NCI-H187 treated with DMSO at 0.1 percent for 48 hours (cell line): ENCODE measurements at places on chromosomes 2 and 18.

- DNase-seq, result no peak
Observed at GRCh38 chr18:74817576-74817975, 219.9 kb downstream of the ZNF407 start.

DNA sequence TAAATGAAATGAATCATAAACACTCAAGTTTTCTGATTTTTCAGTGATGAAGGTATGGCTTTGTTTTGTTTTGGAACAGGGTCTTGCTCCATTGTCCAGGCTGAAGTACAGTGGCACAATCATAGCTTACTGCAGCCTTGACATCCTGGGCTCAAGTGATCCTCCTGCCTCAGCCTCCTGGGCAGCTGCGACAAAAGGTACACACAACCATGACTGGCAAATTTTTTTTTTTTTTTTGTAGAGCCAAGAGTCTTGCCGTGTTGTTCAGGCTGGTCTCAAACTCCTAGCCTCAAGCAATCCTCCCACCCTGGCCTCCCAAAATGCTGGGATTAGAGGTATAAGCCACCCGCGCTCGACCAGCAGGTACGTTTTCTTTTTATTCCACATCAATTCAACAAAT is 22.5 kb upstream of the LRP2 start:
- no peak for DNase-seq

GRCh38 chr2:96503637-96504243 is 1.4 kb downstream of the NEURL3 start:
- DNase-seq, result no peak

DNA sequence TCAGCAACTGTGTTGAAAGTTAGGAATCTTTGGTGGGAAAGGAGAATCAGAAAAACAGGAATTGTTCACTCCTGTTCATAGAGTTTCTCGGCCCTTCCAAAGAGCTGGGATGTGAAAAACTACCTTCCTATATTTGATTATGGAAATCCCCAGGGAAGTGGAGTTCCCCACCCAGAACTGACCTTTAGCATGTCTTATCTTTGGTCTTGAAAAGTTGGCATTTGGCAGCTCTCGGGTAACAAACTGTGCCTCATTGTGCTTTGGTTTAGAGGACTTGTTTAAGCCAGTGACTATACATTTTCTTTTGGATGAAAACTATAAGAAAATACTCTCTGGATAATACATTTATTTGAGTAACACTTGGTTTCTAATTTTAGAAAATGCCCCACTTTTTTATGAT is 51.3 kb upstream of the CERS6 start:
- no peak for DNase-seq

DNA sequence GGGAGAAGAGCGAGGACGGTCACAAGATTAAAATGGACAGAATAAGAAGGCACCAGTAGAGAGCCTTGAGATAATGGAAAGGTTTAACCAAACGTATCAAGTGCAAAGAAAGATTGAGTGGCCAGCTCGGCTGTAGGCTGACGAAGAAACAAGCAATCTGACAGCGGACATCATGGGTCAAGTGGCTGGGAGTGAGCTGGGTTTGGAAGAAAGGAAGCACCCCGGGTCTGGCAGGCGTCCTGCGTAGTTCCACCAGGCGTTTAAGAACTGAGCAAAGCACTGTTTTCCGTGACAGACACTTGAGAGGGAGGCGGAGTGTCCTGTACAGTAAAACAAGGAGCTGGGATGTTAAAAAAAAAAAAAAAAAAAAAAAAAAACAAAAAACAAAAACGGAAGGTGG is 27.1 kb downstream of the DAPL1 start:
- DNase-seq, result no peak

DNA sequence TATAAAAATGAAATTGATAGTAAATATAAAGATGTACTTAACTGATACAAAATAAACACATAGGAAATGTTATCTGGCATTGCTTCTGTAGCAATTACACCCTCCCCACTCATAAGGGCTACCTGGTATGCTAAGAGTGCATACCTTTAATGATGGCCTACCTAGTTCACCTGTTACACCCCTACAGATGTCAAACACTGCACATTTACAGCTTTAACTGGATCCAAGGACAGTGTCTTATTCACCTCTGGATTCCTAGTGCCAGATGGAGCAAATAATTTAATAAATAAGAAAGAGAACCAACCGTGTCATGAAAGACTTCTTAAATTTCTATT is 15.3 kb upstream of the SEC11C start:
- DNase-seq, result no peak

- DNase-seq, result no peak
Observed at GRCh38 chr2:199339891-199340605, 117.7 kb downstream of the SATB2 start.
